ENCODE measurements at places on chromosomes 4 and X. TPM values are rescaled to one million over a fixed set of nuclear protein-coding genes. Genes with fewer than 3 reads are reported as not detected.

- DNase-seq: peak; percentile 17
Observed at GRCh38 chrX:24643116-24643515, 4.0 kb downstream of the PCYT1B start.

DNA sequence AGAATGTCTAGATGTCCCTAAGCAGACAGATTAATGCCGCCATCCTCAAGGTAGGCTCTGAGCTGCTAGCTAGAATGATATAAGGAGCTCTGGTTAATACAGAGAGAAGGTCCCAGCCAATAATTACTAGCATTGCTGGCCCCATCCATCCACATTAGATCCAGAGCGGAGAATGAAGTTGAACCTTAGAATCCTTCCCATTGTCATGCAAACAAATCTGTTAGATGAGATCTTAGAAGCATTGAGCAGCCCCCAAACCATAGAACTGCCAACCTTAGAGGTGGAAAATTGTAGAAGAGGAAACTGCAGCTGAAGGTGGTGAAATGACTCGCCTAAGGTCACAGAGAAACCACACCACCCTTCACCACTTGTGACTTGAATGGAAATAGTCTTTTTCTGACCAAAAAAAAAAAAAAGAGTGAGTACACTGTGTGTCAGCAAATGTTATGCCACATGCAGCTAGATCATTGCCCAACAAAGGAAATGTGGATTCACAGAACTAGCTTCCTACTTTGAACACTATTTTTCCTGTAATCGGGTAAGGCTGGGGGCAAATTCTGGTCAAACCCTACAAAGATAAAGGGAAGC lies 162.1 kb downstream of the SMIM20 start:
- DNase-seq: peak; percentile 18

GRCh38 chrX:136196691-136197155 lies 49.4 kb downstream of the FHL1 start:
- DNase-seq: no peak

- peak; percentile 32 for DNase-seq
Observed at GRCh38 chrX:53265771-53266574, 15.4 kb downstream of the IQSEC2 start.

SRPX gene
- total RNA-seq: 71.2 TPM

BEX5 gene
- not detected for total RNA-seq

PWWP3B gene
- not detected for total RNA-seq
